ENCODE measurements at places on chromosomes 4 and X.

DNA sequence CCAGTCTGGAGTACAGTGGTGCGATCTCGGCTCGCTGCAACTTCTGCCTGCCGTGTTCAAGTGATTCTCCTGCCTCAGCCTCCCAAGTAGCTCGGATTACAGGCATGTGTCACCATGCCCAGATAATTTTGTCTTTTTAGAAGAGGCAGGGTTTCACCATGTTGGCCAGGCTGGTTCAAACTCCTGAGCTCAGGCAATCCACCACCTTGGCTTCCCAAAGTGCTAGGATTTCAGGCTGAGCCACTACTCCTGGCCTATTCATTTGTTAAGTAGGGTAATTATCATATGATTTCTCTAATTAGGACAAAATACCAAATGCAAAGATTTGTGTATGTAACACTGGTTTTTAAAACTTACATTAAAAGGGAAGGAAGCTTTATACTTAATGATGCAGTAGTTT, 137.8 kb downstream of the GPM6A start:
- no peak for DNase-seq

DNA sequence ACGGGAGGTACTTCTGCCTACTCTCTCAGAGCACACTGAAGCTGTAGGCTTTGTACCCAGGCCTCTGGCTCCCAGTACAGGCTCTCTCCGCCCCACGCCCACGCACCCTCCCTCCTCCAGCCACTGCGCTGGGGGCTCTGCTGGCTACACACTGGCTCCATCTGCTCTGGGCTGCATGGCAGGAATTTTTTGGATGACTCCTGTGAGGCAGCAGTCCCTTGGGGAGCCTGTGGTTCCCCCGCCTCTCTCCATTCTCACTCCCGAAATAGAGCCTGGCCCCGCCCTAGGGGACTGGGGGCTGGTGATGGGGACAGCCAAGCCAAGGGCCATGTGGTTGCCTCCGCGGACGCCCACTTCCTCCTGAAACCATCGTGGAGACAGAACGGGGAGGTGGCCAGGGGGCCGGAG, 58.1 kb upstream of the ADRA2C start:
- no peak for DNase-seq

- no peak for DNase-seq
Measured at GRCh38 chrX:152913346-152913745, 15.5 kb downstream of the ZNF185 start.

DNA sequence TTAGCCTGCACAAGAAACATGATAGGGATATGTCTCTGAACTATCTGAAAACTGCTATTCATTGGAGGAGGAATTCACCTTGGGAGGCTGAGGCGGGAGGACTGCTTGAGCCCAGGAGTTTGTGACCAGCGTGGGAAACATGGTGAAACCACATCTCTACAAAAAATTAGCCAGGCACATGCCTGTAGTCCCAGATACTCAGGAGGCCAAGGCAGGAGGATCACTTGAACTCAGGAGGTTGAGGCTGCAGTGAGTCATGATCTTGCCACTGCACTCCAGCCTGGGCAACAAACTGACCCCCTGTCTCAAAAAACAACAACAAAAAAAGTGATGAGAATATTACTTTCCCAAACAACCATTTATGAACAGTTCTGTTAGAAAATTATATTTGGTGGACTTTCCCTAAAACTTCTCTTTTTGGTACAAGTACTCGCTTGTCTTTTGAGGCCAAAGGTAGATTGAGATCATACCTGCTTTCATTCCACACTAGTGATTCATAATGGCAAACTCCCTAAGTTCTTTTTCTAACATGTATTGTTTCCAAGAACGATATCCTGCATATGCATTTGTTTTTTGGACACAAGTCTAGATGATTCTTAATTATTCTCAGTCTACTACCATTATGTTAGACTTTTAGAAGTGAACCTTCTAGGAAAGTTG, 33.4 kb downstream of the METTL14 start:
- no peak for DNase-seq

GRCh38 chr4:16869594-16870245, 28.7 kb downstream of the LDB2 start:
- no peak for DNase-seq

- no peak for DNase-seq
Measured at GRCh38 chr4:135385830-135386581, 1184.4 kb upstream of the PABPC4L start.

Data from Caki2 (cell line).